ENCODE measurements at places on chromosomes 5 and 9. TPM values are rescaled to one million over a fixed set of nuclear protein-coding genes. Genes with fewer than 3 reads are reported as not detected.

The PCDHA12 gene
- not detected for total RNA-seq

- peaks cover 7% of the 10 kb centered on the region for H3K4me1 ChIP-seq
- H3K27me3 ChIP-seq = no peaks in the 10 kb centered on the region
- H3K36me3 ChIP-seq = no peaks in the 10 kb centered on the region
- DNase-seq = no peak
- no peak overlapping the region for H3K27ac ChIP-seq
These were observed 525.9 kb upstream of the CLINT1 start for GRCh38 chr5:158384535-158385481.

GRCh38 chr5:104541141-104541785, 978.7 kb upstream of the NUDT12 start:
- no peaks in the 10 kb centered on the region for H3K36me3 ChIP-seq
- no peaks in the 10 kb centered on the region for H3K4me1 ChIP-seq
- H3K27me3 ChIP-seq = no peaks in the 10 kb centered on the region
- no peak overlapping the region for H3K27ac ChIP-seq
- no peak for DNase-seq

The RELL2 gene
- 25.1 TPM for total RNA-seq

The SLC25A48 gene
- not detected for total RNA-seq

GRCh38 chr5:171606414-171607024, 179.1 kb upstream of the SMIM23 start:
- no peaks in the 10 kb centered on the region for H3K4me1 ChIP-seq
- peaks cover 27% of the 10 kb centered on the region for H3K27me3 ChIP-seq
- no peak for DNase-seq
- no peak overlapping the region for H3K4me3 ChIP-seq
- H3K27ac ChIP-seq = no peak overlapping the region

- DNase-seq = no peak
- H3K27me3 ChIP-seq = no peaks in the 10 kb centered on the region
- no peak overlapping the region for H3K27ac ChIP-seq
- H3K36me3 ChIP-seq = no peaks in the 10 kb centered on the region
- no peak overlapping the region for H3K4me3 ChIP-seq
These were observed 61.1 kb upstream of the PSD2 start for GRCh38 chr5:139734539-139734916.

The NR4A3 gene
- 0.17 TPM for total RNA-seq

The CRHBP gene
- total RNA-seq = 0.27 TPM

DNA sequence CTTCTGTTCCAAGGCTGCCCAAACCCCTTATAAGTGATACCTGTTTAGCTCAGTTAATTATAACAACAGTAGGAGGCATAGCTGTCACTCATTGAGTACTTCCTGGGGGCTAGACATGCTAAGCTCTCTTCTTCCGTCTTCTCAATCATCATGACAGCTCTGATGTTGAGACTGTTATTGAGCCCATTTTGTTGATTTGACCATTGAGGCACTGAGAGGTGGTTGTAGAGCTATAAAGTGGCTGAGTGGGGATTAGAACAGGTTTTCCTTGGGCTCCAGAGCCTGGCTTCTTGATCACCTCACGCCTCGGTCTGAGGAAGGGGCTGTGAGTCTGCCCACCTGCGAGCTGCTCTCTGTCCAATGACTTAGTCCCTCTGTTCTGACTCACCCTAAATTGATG, 26.0 kb upstream of the RPL26L1 start:
- no peak overlapping the region for H3K27ac ChIP-seq
- no peaks in the 10 kb centered on the region for H3K27me3 ChIP-seq
- no peak for DNase-seq
- no peaks in the 10 kb centered on the region for H3K36me3 ChIP-seq

DNA sequence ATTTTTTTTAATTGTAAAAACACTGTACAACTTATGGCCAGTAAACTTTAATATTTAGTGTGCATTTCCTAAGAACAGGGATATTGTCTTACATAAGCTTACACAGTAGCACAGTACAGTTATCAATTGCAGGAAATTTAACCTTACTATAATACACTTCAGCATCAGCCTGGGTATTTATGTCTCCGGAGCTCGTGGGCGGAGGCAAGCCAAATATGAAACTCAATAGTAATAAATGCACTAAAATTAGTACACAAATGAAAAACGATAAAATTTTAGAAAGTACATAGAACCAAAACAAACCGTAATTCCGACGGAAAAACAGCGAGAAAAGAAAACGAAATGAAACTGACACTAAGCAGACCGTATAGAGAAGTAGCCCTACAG, 91.2 kb downstream of the ANXA2R start:
- peaks cover 7% of the 10 kb centered on the region for H3K36me3 ChIP-seq
- peak overlapping the region; percentile 100 for H3K27ac ChIP-seq
- DNase-seq = no peak
- peaks cover 2% of the 10 kb centered on the region for H3K27me3 ChIP-seq
- peak overlapping the region; percentile 84 for H3K4me3 ChIP-seq

GRCh38 chr9:70197216-70198044, 61.3 kb upstream of the SMC5 start:
- H3K27me3 ChIP-seq = no peaks in the 10 kb centered on the region
- no peak overlapping the region for H3K4me3 ChIP-seq
- H3K4me1 ChIP-seq = no peaks in the 10 kb centered on the region

GRCh38 chr9:70878576-70878975, 242.8 kb downstream of the TRPM3 start:
- no peaks in the 10 kb centered on the region for H3K27me3 ChIP-seq
- DNase-seq = no peak
- no peaks in the 10 kb centered on the region for H3K4me1 ChIP-seq
- H3K36me3 ChIP-seq = no peaks in the 10 kb centered on the region

The OR1J2 gene
- not detected for total RNA-seq

DNA sequence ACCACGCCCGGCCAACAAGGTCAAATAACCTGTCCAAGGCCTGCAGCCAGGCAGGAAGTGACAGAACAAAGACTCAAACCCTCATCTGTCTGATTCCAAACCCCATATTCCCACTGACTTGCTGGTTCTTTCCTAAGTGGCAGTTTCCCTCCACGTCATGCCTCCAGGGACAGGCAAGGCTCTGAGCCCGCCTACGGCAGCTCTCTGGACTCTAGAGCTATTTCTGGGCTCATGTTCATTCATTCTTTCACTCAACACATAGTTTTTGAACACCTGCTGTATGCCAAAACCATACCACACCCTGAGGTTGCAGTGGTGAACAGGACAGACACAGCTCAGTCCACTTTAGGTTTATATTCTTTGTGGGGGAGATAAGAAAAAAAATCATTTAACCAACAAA, 5.2 kb upstream of the FBP1 start:
- H3K27ac ChIP-seq = no peak overlapping the region
- H3K4me1 ChIP-seq = peaks cover 6% of the 10 kb centered on the region
- peaks cover 15% of the 10 kb centered on the region for H3K27me3 ChIP-seq
- no peak for DNase-seq
- H3K36me3 ChIP-seq = no peaks in the 10 kb centered on the region
